ENCODE measurements at places on chromosomes 3 and 15.

DNA sequence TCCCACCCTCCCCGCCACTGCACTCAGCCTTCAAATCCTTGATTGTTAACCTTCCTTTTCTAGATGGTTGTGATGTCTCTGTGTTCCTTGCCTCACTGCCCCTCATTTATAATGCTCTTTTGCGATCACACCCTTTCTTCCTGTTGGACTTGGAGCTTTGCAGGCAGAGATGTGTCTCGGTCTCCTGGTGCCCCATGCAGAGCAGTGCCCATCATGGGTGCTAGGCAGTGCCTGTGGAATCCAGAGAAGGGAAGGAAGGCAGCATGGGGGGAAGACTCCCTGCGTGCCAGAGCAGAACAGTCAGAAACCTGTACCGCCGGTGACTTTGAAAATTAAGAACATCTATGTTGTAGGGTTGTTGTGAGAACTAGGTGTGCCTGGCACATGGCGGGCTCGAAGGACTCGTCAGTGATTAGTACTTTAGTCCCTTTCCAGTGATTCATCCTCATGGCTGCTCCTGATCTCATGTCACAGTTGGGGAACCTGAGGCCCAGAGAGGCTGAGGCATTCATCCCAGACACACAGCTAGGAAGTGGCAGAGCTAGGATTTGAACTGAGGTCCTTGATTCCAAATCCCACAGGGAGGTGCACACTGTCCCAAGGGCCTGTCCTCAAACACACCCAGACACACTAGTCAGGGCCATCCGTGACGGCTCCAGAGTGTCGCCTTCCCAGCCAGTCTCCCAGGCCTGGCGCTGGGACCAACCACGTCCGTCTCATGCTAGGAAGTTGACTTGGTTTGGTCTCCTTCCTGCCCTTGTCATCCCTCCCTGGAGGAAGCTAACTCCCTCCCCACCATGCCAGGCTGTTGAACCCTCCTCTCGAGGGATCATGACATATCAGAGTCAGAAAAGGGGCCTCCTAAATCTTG lies 58.3 kb downstream of the SMAD6 start:
- DNase-seq: no peak

- DNase-seq: no peak
Measured at GRCh38 chr3:134849561-134849960, 54.5 kb downstream of the EPHB1 start.

GRCh38 chr15:100818927-100819326 lies 60.7 kb upstream of the ALDH1A3 start:
- DNase-seq: no peak

DNA sequence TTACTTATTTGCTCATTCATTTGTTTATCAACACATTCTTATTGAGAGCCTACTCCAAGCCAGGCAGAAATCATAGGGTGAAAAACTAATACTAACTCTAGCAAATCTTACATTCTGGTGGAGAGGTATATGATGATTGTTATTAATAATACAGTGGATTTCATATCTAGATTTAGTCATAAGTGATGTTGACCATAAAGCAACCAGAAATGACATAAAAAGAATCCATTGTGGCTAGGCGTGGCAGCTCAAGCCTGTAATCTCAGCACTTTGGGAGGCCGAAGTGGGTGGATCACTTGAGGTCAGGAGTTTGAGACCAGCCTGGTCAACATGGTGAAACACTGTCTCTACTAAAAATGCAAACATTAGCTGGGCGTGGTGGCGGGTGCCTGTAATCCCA lies 26.2 kb upstream of the IL20RB start:
- DNase-seq: no peak

- DNase-seq: peak; percentile 36
Measured at GRCh38 chr3:10594915-10595314, 89.5 kb upstream of the ATP2B2 start.

DNA sequence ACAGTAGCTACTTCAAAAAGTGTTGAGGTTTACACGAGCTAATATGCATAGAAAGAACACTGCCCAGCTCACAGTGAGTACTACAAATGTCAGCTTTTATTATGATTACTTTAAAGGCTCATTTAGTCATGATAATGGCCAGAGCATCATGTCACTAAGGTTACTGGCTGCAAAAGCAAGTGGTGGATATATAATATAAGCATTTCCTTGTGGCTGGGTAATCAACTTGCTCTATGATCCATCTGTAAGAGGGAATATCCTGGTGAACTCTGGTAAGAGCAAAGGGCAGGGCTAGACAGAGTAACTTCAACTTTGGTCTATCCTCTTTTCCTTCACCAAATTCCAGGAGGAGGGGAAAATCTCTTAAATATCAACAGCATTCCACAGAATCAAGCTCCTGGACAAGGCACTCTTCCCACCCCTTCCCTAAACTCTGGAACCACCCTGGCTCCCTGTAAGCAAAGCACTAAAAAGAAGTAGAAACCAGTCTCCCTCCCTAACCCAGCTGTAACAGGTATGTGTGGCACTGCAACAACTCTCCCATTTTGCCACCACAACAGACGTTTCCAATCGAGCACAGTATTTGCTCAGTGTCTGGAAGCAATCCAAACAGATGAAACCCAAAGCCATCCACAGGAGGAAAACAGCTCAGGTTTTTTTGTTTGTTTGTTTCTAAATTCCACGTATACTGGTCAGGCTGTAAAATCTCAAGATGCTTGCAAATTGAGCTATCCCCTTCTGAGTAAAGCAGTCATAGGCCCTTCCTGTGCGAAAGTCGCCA lies 13.4 kb downstream of the B4GALT4 start:
- DNase-seq: no peak

- no peak for DNase-seq
Measured at GRCh38 chr3:49371946-49372345, 13.8 kb upstream of the GPX1 start.

GRCh38 chr3:131772269-131773026 lies 262.4 kb downstream of the CPNE4 start:
- DNase-seq: no peak

DNA sequence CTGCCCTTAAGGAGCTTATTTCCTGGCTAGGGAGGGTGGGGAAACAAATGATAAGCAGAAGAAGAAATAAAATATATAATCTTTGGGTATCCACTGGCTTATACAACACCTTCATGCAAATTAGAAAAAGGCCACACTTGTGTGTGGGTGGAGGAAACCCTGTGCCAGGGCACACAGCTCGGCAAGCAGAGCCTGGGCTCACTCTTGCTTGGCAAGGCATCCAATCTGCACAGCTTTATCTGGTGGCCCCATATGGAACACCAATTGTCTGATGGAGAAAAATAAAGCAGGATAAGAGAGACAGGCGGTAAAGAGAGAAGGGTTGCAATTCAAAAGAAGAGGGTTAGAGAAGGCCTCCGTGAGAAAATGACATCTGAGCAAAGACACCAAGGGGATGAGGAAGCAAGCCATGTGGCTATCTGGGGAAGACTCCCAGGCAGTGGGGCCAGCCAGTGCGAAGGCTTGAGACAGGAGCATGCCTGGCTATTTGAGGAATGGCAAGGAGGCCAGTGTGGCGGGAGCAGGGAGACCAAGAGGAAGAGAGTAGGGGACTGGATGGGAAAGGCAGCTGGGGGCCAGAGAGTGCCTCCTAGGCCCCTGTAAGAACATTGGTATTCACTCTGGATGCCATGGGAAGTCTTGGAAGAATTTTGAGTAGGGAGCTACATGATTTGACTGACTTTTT lies 22.5 kb upstream of the VPS8 start:
- no peak for DNase-seq

- peak; percentile 58 for DNase-seq
Measured at GRCh38 chr3:119294696-119295671, 801 bp downstream of the ARHGAP31 start.

GRCh38 chr3:141176775-141177174 lies 54.9 kb upstream of the PXYLP1 start:
- no peak for DNase-seq

DNA sequence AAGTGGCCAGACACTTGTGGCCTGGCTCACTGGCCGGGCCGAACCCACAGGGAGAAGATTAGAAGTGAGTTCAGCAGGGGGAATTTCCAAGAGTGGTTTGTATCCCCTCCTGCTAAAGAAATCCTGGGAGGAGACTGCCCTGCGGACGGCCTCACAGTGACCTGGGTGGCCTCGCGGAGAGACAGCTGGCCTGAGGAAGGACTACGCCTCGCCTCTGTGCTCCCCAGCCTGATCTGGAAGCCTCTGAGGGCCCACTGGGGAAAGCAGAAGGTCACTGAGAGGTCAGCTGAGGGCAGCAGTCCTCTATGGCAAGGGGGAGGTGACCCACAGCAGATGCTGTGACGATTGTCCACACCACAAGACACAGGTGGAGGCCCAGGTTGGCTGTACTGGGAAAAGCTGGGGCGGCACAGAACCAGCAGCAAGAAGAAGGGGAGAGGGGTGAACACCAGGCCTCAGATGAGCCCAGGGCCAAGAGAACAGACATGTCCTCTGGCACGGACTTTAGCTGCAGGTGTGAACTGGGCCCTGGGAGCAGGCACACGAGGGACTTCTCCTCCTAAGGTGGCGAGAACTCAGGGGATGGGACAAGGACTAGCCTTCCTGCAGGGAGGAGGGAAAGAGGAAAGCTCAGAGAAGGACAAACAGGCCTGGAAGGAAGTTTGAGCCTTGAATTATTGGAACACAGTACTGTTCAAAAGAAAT lies 37.2 kb upstream of the DLG1 start:
- no peak for DNase-seq

GRCh38 chr15:26691249-26691648 lies 81.6 kb downstream of the GABRB3 start:
- DNase-seq: no peak

DNA sequence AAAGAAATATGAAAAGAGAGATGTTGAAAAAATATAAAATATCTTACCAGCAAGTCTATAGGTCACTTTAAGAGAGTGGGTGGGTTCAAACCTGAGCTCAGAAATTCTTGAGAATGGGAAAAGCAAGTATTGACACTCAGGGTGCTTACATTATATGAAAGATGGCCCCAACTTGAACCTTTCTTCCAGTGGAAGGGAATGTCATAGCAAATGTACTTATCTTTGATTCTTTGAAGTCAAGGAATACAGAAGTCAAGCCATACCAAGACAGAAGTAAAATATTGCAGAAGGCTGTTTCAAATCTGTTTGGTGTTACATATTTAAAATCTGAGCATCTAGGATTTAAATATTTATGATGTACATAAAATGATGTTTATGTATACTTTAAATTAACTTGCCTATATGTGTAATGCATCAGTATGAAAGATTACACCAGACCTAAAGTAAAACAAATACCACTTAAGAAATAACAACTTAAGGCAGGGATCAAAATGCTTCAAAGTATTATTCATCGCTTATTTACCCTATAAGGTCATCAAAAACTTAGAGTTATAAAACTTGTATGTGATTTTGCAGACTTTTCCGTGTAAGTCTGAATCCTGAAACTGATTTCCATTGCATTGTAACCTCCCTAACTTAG lies 8.7 kb downstream of the MME start:
- DNase-seq: no peak

GRCh38 chr3:48187579-48188265 lies 495 bp downstream of the CDC25A start:
- DNase-seq: no peak
